Activated CD8-positive, alpha-beta memory T cell treated with anti-CD3 and anti-CD28 coated beads for 24 hours (primary cell): ENCODE measurements at places on chromosomes 6 and 20.

- DNase-seq = no peak
These were observed 46.5 kb downstream of the STK4 start for GRCh38 chr20:45012682-45013302.

- no peak for DNase-seq
These were observed 588.9 kb downstream of the RNF144B start for GRCh38 chr6:18976091-18976490.

GRCh38 chr6:124962639-124963415 lies 590 bp downstream of the RNF217 start:
- DNase-seq = no peak

DNA sequence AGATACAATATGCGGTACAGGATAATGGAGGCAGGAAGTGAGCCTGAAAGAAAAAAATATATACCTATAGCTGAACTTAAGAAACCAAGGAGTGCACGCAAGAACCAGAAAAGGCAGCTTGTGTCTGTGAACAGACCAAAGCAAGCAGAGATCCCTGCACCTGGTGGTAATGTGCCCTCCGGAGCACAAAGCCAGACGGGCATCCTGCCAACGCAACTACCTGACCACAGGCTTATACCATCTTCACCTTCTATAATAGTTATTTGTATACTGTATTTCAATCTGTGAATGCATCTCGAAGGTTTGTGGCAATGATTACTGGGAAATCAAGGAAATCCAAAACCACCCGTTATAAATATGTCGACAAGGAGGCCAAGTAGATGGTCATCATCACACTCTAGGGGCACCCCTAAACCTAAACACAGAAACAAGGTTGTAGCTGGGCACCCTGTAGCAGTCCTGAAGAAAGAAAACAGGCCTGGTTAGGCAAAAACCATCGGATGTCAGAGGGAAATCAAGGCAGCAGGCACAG lies 801 bp downstream of the FBXL4 start:
- DNase-seq = peak; percentile 79

- no peak for DNase-seq
These were observed 583.1 kb downstream of the TFAP2A start for GRCh38 chr6:9831783-9832182.

- no peak for DNase-seq
These were observed 61.0 kb downstream of the CEP162 start for GRCh38 chr6:84166395-84166794.

DNA sequence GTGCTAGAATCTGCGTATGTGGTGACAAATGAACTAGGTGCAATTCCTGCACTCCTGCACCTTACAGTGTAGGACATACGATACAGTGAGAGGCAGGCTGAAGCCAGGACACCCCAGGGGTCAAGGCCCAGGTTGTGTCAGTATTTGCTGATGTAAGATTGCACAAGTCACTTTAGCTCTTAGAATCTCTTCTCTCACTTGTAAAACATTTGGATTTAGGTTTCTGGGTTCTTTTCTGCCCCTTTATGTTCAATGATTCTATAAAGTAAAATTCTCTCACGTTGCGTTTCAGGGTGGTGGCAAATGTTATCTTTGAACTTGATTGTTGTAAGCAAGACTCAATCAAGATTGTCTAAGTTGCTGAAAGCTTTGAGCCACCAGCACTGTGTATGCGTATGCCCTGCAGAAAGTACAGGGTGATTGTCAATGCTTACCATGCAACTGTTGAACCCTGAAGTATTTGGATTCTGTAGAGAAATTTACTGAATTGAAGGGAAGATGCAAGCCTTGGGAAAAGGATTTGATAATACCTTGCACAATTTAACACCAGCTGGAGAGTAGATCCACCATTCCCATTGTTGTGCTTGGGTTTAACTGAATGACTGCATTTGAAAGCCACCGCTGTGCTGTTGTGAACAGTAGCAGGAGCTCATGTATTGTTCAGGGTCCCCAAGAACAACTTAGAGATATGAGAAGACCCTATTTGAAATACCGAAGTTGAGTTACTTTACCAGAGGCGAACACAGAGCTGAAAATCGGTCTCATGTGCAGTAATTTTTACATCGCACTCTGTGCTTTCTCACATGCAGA lies 106.1 kb upstream of the CITED2 start:
- no peak for DNase-seq

DNA sequence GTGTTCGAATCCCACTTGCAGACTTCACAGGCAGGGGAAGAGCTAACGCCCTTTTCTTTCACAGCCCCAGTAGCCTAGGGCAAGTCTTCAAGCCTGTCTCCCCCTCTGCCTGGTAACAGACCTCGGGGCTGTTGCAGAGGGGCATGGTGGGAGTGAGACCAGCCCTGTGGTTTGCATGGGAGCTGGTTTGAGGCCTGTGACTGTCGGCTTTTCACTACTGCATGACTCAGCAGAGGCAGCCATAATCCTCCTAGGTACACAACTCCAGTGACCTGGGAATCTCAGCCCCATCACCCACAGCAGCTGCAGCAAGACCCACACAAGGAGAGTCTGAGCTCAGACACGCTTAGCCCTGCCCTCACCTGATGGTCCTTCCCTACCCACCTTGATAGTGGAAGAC lies 55.3 kb upstream of the POPDC3 start:
- no peak for DNase-seq

- no peak for DNase-seq
These were observed 21.2 kb downstream of the TFAP2A start for GRCh38 chr6:10393544-10394225.

- DNase-seq = no peak
These were observed 30.5 kb downstream of the NEDD9 start for GRCh38 chr6:11201772-11202512.

- DNase-seq = no peak
These were observed 102.3 kb downstream of the IYD start for GRCh38 chr6:150470960-150471665.

DNA sequence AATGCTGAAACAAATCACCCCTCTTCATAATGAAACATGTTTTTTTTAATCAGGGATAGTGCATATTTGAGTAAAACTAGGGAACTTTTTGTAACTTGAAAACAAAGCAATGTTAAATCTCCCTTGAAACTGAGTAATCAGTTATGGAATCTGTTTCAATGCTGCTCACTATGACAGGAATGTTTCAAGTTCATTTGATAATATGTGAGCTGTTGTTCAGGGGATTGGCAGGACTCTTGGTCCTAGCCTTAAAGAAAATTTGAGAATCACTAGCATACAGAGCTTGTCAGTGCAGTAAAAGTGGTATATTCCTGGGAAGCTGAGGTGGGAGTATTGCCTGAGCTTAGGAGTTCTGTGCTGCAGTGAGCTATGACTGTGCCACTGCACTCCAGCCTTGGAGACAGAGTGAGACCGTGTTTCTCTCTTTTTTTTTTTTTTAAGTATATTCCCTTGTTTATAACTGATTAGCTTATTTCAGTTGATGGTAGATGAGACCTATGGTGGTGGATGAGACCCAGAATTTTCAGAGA lies 21.6 kb upstream of the CALHM6 start:
- DNase-seq = no peak

DNA sequence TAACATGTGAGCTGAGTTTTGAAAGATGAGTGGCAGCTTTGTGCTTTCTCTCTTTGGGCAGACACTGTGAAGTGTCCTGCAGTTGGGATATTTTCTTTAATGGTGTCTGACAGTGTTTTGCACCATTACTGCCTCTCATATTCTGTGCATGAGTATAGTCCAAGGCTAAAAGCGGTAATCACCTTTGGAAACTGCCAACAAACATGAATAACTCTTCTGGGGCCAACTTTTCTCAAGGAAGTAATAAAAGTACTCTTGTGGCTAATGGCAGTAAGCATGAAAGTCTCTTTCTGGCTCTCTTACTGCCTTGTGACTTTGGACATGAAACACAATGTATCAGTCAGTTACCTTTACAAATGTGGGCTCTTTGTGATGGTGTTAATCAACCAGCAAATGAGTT lies 91.7 kb upstream of the SOX4 start:
- no peak for DNase-seq

GRCh38 chr6:151018911-151019782 lies 153.6 kb downstream of the MTHFD1L start:
- DNase-seq = no peak

GRCh38 chr20:47326658-47327268 lies 29.7 kb downstream of the ZMYND8 start:
- DNase-seq = no peak

- DNase-seq = no peak
These were observed 36.7 kb downstream of the NINL start for GRCh38 chr20:25548613-25549086.

GRCh38 chr20:353166-353565 lies 6.3 kb downstream of the NRSN2 start:
- DNase-seq = no peak

GRCh38 chr6:142845624-142846458 lies 99.1 kb downstream of the HIVEP2 start:
- peak; percentile 75 for DNase-seq

DNA sequence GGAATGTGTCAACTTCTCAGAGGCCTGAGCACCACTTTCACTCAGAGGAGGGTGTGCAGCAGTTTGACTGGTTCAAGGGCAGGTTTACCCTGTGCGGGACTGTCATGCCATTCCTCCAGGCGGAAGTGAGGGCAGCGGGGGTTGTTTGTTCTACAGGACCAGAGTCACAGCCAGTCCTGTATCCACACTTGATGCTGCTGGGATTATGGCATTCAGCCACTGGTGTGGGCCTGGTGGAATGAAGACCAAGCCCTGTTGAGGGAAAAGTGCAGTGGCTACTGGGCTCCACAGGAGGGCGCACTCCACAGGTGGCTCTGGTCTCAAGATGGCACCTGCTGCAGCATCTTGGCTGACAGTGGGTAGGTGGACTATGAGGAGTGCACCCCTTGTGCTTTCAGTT lies 14.8 kb downstream of the SEMG2 start:
- DNase-seq = no peak
